ENCODE measurements at places on chromosomes 2 and 18.

DNA sequence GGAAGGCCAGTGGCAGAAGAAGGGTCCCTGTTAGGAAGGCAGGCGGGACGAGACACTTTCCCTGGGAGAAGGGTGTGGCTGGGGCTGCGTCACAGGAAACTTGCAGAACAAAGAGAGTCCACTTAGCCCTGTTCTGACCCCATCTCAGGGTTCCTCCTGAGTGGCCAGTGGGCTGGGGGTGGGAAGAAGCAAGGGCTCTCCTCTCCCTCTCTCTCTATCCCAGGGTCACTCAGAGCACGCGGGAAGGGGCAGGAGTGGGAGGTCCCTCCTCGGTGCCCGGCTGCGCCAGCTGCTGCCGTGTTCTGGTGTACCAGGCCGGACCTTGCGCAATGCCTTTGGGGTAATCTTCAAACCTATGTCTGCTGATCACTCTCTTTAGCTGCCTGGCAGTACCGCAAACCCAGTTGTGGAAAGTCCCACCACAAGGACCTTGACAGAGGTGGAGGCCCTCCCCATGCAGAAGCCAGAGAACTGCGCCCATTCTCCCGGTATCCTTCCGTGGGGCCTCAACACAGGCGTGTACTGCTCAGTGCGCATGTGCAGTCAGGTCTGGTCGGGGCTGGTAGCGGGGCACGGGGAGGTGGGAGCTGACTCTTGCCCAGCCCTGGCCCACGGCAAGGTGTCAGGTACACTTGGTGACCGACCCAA, 47.8 kb upstream of the ST3GAL5 start:
- no peak for DNase-seq

- no peak for DNase-seq
Observed at GRCh38 chr2:2010251-2010650, 265.9 kb upstream of the PXDN start.

- DNase-seq: no peak
Observed at GRCh38 chr2:134453973-134454372, 200.1 kb downstream of the MGAT5 start.

DNA sequence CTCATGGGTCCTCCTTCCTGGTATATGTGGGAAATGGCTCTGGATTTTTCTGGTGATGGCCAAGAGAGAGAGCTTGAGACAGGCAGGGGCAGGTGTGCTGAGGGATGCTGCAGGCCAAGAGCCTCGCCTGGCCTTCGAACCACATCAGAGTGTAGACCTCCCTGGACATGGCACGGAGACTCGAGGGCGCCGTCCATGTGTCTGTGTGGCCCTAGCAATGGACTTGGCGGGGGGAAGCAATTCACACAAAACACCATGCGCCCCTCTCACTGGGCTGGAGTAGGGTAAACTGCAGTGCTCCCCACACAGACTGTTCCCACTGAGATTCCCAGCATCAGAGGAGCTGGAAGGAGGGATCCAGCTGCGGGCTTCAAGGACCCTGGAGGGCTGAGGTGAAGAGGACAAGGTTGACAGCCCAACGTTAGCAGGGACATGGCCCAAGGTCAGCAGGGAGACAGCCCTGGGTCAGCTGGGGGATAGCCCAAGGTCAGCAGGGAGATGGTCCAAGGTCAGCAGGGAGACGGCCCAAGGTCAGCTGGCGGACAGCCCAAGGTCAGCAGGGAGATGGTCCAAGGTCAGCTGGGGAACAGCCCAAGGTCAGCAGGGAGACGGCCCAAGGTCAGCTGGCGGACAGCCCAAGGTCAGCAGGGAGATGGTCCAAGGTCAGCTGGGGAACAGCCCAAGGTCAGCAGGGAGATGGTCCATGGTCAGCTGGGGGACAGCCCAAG, 75.4 kb upstream of the HDAC4 start:
- no peak for DNase-seq

GRCh38 chr18:57051657-57052044, 95.2 kb upstream of the BOD1L2 start:
- no peak for DNase-seq

- DNase-seq: no peak
Observed at GRCh38 chr2:113996671-113997594, 107.0 kb downstream of the ACTR3 start.

DNA sequence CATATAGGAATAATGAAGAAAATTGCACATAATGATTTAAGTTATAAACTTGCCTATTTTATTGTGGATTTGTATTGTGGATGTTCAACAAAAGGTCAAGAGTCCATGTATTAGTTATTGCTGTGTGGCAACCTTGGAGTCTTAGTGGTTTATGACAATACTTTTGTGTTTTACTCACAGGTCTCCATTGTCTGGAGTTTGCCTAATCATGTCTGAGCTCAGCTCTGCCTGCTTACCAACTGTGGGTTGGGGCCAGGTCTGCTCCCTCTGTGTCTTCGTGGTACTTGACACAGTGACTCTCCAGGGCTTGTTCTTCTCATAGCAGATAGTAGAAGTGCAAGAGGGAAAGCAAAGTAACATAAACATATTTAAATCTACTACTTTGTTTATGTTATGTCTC, 382.5 kb downstream of the CBLN2 start:
- DNase-seq: no peak

Measured in caudate nucleus (tissue), 63 donors.